Thoracic aorta (tissue), 2 donors: ENCODE measurements at places on chromosomes 3 and 15. TPM values are rescaled to one million over a fixed set of nuclear protein-coding genes. Genes with fewer than 3 reads are reported as not detected.
A peak's percentile ranks its signal among the peaks of the same experiment; 100 is the strongest.

GRCh38 chr15:92520914-92521623 lies 127.4 kb downstream of the ST8SIA2 start:
- no peak for DNase-seq

GRCh38 chr3:98099848-98100247 lies 12.9 kb downstream of the OR5AC2 start:
- no peak for DNase-seq

DNA sequence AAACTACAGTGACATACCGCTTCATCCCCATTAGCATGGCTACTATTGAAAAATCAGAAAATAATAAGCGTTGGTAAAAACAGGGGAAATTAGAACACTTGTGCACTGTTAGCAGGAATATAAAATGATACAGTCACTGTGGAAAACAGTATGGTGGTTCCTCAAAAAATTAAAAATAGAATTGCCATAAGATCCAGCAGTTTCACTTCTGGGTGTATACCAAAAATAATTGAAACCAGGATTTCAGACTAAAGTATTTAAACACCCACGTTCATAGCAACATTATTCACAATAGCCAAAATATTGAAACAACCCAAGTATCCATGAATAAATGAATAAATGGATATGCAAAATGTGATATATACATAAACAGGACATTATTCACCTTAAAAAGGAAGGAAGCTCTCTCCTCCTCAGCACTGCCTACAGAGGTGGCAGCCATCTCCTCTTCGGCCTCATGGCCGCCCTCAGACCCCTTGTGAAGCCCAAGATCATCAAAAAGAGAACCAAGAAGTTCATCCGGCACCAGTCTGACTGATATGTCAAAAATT lies 34.1 kb downstream of the NGLY1 start:
- no peak for DNase-seq

GRCh38 chr3:107794664-107795443 lies 272.1 kb downstream of the BBX start:
- no peak for DNase-seq

GRCh38 chr15:55990516-55990915 lies 2.9 kb downstream of the NEDD4 start:
- DNase-seq: no peak

DNA sequence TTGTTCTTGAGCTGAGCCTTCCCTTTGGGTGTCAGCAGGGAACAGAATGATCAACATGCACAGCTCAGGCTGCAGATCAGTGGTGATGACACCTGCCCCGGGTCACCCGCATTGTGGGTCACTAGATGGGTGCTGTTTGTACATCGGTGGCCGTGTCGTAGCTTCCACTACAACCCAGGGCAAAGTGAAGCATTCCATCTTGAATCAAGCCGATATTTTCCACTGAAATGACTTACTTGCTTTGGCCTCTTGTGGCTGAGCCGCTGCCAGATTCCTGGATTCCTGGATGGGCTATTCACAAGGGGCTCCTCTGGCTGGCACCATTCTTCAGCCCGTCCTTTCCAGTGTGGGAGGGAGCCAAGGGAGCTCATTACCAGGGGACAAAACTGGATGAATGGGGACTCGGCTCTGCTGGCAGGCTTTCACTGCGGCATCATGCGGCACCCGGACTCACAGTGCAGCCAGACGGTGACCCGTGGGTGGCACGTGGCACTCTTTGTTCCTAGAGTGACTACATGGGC lies 65.6 kb downstream of the SLCO3A1 start:
- DNase-seq: peak; percentile 50

- DNase-seq: no peak
Measured at GRCh38 chr3:188111002-188111584, 42.9 kb upstream of the LPP start.

DNA sequence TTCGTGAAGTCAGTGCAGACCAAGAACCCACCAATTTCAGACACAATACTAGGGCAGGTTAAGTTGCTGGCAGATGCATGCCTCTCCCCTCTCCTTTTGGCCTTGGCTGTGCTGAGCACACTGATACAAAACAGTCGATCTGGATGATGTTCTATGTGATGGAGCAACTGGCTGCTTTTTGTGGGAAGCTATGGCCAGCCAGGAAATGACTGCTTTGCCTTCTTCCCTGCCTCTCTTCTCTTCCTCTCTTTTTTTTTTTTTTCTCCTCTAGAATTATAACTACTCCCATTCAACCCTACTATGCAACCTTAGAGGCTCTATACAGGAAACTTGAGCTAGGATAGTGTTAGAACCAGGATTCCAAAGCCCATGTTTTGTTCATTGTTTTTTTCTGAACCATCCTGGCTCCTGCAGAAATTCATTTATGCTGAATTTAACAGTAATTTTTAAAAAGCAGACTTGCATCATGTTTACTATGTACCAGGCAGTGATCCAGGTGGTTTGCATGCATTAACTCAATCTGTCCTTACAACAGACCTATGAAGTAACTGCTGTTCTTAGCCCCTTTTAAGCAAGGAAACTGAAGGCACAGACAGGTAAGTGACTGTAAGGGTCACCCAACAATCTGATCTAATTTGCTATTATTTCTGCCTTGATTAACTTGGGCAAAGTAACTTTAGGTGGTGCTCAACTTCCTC lies 62.9 kb downstream of the PLD1 start:
- DNase-seq: no peak

- DNase-seq: no peak
Measured at GRCh38 chr3:129672412-129672811, 65.9 kb upstream of the PLXND1 start.

DNA sequence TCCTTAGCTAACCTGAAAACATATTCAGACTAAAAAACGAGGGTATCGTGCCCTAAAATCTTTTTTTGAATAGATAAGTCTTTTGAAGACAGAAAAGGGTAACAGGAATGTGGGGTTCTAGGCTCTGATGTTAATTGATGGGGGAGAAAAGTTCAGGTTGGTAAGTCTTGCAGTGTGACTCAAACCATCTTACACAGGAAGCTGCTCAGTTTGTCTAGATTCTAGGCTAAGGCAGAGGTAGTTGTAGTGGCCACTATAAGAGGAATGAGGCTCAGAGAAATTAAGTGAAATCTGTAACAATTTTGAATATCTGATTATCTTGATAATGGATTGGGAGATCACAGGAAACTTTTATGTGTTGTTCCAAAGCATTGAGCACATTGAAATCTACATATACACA lies 267.9 kb downstream of the PDCD6IP start:
- no peak for DNase-seq

- no peak for DNase-seq
Measured at GRCh38 chr3:195248281-195248680, 22.7 kb downstream of the XXYLT1 start.

DNA sequence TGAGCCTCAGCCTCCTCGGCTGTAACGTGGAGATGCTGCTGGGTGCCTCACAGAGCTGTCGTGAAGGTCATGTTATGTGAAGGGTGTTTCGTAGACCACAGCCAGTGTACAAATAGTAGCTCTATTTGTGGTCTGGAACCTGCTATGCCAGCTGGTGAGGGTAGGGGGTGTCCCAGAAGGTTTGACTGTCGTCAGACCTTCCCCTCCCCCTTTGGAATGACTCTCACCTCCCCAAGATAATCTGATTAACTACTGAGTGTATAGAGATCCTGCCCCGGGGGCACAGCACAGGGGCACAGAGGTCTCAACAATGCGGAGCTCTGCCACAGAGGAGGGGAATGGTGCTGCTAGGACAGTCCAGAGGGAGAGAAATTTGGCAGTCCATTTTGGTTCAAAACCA lies 20.5 kb downstream of the FGD5 start:
- DNase-seq: no peak

- no peak for DNase-seq
Measured at GRCh38 chr3:36546226-36546625, 165.9 kb downstream of the STAC start.

DNA sequence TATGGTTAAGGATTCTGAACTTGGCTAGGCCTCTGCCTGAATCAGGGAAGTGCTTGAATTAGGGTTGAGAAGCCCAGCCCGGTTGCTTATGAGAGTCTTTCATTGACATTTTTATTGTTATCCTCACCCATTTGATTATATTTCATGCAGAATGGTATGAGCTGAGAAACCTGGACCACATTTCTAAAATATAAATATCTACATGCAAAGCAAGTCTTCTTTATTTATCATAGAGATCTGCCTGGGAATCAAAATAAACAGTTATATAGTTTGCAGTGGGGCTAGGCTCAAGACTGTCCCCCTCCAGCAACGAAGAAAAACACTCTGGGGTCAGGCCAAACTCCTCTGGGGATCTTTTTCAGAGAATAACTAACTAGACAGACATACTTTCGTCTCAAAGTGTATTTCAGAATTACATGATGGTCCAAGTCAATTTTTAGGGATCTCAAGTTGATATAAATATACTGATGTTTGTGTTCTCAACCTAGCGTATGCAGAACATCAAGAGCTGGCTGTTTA lies 675.4 kb upstream of the NR2F2 start:
- no peak for DNase-seq

DNA sequence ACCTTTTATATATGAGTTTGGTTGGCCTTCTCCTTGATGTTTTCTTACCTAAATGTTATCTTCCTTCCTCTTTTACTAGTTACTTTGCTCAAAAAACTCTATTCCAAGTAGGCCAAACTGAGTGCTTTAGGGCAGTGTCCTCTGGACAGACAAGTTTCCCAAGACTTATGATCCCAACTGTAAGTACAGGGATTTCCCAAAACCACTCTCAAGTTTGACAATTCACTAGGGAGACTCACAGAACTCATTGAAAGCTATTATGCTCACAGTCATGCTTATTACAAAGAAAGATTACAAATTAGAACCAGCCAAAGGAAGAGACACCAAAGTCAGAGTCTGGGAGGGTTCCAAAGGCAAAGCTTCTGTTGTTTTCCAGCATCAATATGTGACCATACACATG lies 534.2 kb upstream of the ALCAM start:
- no peak for DNase-seq

- DNase-seq: no peak
Measured at GRCh38 chr15:68683026-68683425, 104.2 kb downstream of the CORO2B start.

DNA sequence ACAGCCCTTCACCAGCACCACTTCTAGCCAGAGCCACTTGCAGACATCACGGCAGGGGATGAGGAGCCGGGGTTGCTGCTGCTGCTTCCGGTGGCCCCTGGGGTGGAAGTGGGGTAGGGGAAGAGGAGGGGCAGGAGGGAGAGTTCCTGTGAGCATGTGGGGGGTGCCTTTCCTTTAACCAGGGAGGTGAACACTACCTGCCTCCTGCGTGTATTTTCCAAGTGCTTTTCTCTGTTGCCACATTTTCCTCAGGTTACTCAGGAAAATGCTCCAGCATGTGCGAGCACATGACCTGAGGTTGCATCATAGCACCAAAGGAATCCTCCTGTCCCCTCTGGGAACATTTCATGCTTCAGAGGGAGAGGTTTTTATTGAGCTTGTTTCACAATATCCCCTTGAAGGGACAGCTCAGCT lies 12.2 kb upstream of the SACM1L start:
- no peak for DNase-seq

- no peak for DNase-seq
Measured at GRCh38 chr15:64009241-64009640, 37.0 kb downstream of the DAPK2 start.

GRCh38 chr3:59677747-59678702 lies 628.2 kb upstream of the CFAP20DC start:
- no peak for DNase-seq

The ANKUB1 gene
- total RNA-seq: not detected

The GRM2 gene
- total RNA-seq: 0.49 TPM

The SERPINI2 gene
- not detected for total RNA-seq

The TMC3 gene
- total RNA-seq: 0.54 TPM

The FBLN2 gene
- 328 TPM for total RNA-seq

The UROC1 gene
- not detected for total RNA-seq

The TLR9 gene
- total RNA-seq: not detected

The DAG1 gene
- total RNA-seq: 171 TPM

The GOLGA8S gene
- total RNA-seq: 0.42 TPM
